Left renal pelvis (tissue), 4 donors: ENCODE measurements at places on chromosomes 7 and 10. TPM values are rescaled to one million over a fixed set of nuclear protein-coding genes. Genes with fewer than 3 reads are reported as not detected.

The DKK1 gene
- 56.5 TPM for polyA plus RNA-seq

DNA sequence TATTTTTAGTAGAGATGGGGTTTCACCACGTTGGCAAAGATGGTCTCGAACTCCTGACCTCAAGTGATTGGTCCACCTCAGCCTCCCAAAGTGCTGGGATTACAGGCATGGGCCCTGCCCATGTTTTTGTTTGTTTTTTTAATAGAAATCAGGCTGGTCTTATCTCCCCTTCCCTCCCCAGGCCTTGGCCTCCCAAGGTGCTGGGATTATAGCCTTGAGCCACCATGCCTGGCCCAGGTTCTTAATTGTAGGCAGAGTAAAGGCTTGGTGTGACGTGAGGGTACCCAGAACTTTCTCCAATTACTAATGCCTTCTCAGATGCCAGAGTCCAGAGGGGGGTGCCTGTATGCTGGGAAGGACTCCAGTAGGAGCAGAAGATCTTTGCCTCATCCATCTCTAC, 5.2 kb upstream of the MKRN1 start:
- DNase-seq = no peak

DNA sequence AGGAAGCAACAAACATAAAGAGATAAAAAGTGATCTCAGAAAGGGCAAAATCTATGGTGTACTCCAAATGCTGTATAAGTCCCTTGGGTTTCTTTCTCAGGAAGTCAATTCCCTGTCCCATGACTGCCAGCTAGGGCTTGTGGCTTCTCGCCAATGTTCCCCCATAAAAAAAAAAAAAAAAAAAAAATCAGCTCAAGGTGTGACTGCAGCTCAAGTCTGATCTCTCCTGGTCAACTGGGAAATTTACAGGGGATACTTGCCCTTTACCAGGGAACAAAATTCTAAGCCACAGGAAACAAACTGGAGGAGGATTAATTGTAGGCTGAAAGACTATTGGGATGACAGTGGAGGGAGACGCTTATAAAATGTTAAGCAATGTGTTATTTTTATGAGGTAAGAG, 76.0 kb downstream of the PCGF5 start:
- DNase-seq = no peak

DNA sequence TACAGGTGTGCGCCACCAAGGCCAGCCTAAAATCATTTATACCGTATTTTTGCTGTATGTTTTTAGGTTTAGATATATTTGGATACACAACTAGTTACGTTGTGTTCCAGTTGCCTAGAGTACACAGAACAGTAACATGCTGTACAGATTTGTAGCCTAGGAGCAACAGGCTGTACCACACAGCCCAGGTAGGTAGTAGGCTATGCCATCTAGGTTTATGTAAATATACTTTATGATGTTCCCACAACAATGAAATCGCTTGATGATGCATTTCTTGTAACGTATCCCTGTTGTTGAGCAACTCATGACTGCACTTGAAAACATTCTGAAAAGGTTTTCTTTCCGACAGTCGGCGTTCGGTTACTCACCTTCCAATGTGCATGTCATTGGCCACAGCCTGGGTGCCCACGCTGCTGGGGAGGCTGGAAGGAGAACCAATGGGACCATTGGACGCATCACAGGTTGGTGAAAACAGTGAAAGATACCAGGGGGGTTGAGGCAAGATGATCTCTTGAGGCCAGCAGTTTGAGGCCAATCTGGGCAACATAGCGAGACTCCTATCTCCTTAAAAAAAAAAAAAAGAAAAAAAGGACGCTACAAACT, 7.7 kb downstream of the PNLIP start:
- no peak for DNase-seq

The C1GALT1 gene
- polyA plus RNA-seq = 41.5 TPM

The ECHDC3 gene
- 6.7 TPM for polyA plus RNA-seq

- DNase-seq = no peak
Measured at GRCh38 chr7:121000081-121000983, 11.8 kb downstream of the CPED1 start.

GRCh38 chr7:94335586-94335985, 59.1 kb upstream of the COL1A2 start:
- no peak for DNase-seq

GRCh38 chr7:151181011-151181431, 6.0 kb downstream of the ASB10 start:
- DNase-seq = no peak

GRCh38 chr10:62529396-62529795, 155.2 kb downstream of the ZNF365 start:
- no peak for DNase-seq

DNA sequence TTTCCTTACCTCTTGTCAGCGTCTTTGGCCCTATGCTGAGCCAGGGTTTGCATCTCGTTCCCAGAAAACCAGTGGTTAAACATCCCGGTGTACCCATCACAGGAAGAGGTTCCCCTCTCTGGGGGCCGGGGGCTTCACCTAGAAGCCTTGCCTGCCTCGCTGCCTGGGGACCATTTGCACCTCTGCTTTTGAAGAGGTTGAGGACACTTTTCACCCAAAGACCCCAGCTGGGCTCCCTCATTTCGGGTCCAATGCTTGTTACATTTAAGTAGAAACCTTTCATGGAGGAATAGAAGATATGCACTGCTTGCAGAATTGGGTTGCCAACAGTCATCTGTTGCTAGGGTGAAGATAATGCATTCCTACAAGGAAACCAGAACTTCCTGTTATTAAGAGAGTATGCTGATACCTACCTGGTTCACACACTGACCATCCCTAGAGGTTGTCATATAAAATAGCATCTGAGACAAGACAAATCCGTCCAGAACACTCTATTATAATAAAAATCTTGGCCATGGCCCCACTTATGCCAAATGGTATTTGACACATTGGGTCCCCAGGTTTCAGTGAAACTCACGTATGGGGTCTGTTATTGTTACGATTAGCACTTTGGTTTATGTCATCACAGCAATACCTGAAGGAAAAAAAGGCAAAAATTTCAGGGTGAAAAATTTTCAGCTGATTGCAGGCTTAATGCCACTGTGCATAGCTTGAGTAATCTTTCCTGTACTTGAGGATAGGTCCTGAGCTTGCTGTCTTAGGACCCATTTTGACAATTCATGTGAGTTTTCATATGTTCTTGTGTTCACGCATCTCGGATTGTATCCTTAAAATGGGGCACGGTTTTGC, 917 bp downstream of the ZNF365 start:
- DNase-seq = no peak

GRCh38 chr7:87426160-87426559, 49.3 kb downstream of the ABCB4 start:
- no peak for DNase-seq

GRCh38 chr10:51144161-51144781, 70.0 kb downstream of the PRKG1 start:
- no peak for DNase-seq

DNA sequence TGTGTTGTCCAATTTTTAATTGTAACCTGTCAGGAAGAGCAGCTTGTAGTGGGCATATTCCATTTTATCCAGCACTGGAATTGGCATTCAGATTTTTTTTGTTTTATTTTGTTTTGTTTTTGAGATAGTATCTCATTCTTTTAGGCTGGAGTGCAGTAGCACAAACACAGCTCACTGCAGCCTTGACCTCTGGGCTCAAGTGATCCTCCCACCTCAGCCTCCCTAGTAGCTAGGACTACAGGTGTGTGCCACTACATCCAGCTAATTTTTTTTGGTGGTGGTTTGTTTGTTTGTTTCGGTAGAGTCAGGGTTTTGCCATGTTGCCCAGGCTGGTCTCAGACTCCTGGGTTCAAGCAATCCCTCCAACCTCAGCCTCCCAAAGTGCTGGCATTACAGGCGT, 44.7 kb downstream of the GUSB start:
- no peak for DNase-seq

DNA sequence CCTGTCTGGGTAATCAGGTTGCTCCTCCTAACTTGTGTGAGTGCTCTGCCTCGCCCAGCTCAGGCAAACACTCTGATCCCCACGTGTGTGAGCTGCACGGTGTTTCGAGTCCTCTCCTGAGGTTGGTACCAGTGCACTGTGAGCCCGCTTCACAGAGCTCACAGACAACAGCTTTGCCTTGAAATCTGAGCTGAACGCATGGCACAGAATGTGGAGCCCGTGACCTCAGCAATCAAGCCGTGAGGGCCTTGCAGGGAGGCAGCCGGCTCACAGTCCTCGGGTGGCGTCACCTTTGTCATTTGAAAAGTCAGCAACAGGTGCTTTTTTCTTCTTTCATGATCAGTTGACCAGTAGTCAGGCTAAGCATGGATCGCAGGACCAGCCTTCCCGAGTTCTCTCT, 60.2 kb upstream of the ADGRA1 start:
- no peak for DNase-seq

The APBB1IP gene
- 1.7 TPM for polyA plus RNA-seq

DNA sequence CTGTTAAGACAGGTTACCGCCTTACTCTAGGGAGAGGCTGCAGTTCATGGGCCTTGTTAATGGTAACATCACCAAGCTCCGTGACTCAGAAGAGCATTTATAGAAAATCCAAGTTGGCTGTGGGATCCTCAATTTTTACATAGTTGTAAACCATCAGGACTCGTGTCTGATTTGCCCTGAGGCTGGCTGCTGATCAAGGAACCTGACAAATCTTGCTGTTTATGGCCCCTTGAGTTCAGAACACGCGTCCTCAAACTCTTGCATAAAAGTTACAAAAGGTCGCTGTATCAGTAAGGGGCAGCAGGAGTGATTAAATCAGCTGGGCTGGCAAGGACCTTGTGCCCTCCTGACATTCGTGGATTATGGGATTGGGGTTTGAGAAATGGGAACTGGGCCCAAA, 4.6 kb downstream of the SLC13A4 start:
- no peak for DNase-seq
